ENCODE measurements at places on chromosomes 1 and 21. TPM values are rescaled to one million over a fixed set of nuclear protein-coding genes. Genes with fewer than 3 reads are reported as not detected.
A peak's percentile ranks its signal among the peaks of the same experiment; 100 is the strongest.

GRCh38 chr1:98870959-98871903 lies 133.4 kb downstream of the PLPPR5 start:
- peak; percentile 2 for DNase-seq

DNA sequence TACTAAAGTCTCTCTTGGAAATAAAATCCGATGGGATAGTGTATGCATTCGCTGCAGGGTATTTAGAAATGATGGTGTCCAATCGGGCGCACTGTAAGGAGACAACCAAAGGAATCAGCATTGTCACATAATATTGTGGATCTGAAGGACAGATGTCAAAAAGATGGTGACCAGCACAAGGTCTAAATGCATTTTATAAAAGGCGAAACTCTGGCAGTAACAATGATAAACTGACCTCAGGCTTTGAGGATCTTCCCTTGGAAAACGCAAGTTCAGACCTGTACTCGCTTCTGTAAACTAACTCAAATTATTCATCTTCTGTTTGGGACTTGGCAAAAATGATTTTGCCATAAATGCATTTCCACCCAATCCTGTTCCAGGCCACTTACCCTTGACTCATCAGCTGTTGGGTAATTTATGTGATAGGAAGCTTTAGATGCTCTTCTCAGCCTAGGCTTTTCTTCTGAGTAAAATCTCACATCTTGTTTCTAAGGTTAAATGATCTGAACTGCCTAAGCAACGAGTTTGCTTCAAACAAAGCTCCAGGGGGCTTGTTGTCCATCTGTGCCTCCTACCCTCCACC lies 33.8 kb downstream of the STPG1 start:
- no peak for DNase-seq

The RORC gene
- total RNA-seq, result not detected

- DNase-seq, result no peak
Observed at GRCh38 chr1:233641029-233641428, 27.1 kb downstream of the KCNK1 start.

GRCh38 chr1:63628607-63629006 lies 35.4 kb downstream of the PGM1 start:
- DNase-seq, result no peak

DNA sequence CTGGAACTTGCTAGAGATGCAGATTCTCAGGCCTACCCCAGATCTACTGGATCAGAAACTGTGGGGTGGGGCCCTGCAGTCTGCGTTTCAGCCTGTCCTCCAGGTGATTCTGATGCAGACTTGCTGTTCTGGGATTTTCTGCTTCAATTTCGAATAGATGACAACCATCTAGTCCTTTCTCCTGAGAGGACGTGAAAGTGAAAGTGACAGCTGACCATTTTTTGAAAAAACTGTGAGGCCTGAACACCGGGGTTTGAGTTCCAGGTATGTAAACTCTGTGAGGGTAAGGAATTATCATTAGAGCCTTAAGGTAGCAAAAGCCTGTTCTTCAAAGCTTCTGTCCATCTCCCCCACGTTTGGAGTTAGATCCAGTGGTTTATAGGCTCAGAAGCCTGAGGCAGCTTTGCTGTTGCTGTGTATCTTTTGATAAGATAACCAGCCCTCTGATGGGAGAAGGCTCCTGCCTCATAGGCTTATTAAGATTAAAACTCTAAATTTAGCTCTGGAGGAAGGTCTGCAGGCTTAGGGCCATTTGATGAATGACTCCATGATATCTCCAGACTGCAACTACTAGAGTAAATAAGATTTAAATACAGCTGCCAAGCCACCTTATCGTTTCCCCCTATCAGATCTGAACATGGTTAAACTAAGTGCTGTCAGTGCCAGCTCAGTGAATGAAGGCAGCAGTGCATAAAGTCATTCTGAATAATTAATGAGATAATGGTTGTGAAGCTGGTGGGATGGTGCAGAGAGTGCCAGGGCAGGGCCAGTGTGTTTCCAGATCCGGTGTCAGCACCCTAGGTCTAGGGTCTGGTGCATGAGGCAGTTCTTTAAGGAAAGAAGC lies 335.2 kb downstream of the HHAT start:
- DNase-seq, result peak; percentile 44

- DNase-seq, result no peak
Observed at GRCh38 chr1:237786066-237786719, 104.5 kb downstream of the ZP4 start.

- no peak for DNase-seq
Observed at GRCh38 chr1:158007667-158008386, 14.4 kb downstream of the KIRREL1 start.

DNA sequence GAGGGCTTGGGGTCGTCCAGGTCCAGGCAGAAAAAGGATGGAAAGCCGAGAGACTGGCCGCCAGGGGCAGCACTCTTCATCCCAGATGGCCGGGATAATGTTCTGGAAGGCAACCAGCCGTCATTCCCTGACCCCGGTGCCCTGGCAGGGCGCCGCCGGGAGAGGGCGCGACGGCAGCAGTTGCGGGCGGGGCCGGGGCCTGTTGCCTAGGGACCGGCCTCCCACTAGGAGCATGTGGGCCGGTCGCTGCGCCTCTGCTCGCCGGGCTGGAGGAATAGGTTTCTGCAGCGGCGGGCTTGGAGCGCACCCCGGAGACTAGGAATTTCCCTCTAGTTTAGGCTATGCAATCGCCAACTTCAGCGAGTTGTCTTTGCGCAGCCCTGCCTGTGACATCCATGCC lies 11.0 kb downstream of the DMRTB1 start:
- peak; percentile 60 for DNase-seq

DNA sequence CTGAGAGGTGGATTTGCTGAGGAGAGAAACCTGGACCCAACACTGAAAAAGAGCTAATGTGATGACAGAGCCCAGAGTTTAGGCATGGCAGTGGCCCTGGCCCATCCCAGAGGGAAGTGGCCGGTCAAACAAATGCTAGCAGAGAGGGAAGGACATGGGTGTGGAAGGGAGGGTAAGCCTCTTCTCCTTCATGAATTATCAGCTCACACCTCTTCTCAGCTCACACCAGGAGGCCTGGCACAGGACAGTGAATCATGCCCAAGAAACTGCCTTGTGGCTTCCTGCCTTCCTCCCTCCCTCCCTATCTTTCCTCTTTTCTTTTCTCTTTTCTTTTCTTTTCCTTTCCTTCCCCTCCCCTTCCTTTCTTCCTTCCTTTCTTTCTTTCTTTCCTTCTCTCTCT lies 1.3 kb upstream of the SPRR3 start:
- DNase-seq, result no peak

GRCh38 chr1:56068908-56069307 lies 510.5 kb downstream of the PLPP3 start:
- peak; percentile 61 for DNase-seq

DNA sequence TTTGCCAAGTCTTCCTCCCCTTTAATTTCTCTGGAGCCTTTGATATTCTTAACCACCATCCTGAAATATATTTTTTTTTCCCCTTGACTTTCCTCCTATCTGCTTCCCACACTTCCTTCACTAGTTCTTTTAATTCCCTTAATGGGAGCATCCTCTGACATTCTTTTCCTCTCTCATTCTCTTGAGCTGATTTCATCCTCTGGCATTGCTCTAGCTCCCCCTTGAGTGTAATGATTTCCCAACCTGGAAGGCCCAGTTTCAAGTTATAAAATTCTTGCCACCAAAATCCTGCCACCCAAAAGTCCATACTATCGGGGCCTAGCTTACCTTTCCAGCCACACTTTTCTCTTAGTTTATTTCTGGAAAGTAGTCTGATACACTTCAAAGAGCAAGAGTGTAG lies 39.5 kb upstream of the UBE2U start:
- DNase-seq, result peak; percentile 46

The ACKR1 gene
- total RNA-seq, result 1.00 TPM

- DNase-seq, result peak; percentile 80
Observed at GRCh38 chr1:66476774-66477173, 57.2 kb upstream of the SGIP1 start.

The EFNA3 gene
- total RNA-seq, result 2.9 TPM

DNA sequence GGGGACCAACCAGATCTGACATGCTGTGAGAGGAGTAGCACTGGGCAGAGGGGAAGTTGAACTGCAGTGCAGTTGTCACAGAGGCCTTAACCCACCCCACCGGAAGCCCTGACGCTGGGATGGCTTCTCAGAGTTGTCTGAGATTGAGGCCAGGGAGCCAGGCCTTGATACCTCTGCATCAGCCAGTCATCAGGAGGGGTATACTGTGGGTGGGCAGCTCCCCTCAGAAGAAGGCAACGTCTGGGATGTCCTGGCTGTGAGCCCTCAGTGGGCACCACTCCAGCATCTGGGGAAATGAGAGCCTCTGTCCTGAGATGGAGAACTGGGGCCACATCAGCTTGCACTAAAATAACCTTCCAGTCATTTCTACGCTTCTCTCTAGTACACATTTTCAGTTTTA lies 47.9 kb upstream of the BCAR3 start:
- DNase-seq, result no peak

DNA sequence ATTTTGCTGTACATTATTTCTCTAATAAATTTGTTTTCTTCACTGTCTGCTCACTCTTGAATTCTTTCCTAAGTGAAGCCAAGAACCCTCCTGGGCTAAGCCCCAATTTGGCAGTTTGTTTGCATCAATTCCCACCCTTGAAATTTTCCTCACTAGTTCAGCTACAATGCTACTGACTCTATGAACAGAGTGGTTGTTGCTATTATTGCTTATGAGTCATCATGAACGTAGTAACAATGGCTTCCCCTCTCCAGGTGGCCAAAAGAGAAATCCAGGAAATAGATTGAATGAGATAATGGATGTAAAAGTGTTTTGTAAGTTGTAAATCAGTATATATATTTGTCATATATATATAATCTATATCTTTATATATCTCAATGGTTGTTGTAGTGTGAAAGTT lies 193.0 kb downstream of the URB2 start:
- no peak for DNase-seq

DNA sequence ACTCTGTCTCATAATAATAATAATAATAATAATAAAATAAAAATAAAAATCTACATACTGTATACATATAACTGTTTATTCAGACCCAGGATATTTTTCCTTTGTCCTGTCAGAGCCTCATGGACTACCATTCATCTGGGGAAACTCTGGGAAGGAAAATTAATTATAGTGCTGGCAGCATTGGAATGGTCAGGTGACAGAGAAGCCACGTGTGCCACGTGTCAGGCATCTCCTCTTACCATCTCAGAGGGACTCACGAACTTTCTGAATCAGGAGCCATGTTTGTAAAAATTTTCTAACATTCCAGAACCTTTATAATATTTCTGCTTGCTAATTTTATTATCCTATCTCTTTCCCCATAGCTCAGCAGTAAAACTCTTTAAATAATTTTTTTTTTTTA lies 97.8 kb upstream of the HNRNPU start:
- DNase-seq, result no peak

DNA sequence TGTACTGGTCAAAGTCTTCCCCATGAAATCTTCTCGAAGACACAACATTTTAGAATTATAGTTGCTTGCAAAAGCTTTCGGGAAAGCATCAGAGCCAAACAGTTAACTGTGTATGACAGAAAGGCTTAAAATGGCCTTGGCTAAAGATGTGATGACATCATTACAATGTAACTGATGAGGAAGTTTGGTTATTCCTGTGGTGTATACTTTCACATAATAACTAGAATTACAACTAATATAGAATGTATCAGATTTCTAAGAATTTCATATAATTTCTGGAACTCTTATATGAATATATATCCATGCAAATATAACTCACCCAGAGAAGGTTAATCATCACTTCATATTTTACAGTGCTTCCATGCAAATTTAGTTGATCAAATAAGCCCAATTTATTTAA lies 8.4 kb downstream of the TP73 start:
- no peak for DNase-seq
